Stimulated activated CD8-positive, alpha-beta memory T cell treated with anti-CD3 and anti-CD28 coated beads, Interleukin-4, amount 100 ng/mL, for 48 hours (primary cell): ENCODE measurements at places on chromosomes 12 and 14.
A peak's percentile ranks its signal among the peaks of the same experiment; 100 is the strongest.

DNA sequence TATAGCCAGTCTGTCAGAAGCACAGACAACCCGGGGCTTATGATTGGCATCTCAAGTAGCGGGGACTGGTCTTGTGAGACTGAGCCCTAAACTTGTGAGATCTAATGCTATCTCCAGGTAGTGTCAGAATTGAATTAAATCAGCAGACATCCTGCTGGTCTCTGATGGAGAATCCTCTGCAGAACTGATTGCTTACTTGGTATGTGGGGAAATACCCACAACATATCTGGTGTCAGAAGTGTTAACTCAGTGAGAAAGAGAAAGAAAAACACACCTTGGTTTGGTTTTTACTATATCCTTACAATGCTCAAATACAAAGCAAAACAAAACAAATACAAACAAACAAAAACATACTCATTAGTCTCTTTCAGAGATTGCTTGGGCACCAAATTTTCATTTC lies 10.0 kb downstream of the SEL1L start:
- no peak for DNase-seq

DNA sequence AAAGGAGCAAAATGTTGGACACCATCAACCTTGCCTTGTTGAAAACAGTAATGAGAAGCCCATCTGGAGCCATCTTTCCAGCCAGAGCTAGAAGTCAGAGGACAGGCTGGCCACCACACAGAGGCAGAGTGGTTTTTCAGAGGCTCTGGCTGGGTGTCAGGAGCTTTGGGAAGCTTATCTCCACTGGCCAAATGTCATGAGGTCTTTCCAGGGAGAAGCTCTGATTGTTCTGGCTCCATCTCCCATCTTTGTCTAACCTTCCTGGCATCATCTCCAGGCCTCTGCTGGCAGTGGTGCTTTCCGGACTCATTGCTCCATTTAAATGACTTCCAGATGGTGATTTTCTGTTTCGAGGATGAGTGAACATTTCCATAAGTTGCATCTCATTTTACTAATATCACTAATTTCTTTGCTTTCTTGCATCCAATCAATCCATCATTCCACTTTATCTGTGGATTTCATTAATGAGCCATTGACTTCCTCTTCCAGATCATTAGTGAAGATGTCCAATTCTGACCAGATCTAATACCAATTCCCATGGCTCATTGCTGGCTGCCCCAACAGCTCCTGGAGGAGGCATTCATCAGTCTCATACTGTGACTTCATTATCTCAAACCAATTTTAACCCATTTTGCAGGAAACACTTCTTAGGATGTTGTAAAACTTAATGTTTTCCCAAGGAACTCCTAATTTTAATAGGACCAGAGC lies 35.3 kb upstream of the TMTC1 start:
- DNase-seq = no peak

DNA sequence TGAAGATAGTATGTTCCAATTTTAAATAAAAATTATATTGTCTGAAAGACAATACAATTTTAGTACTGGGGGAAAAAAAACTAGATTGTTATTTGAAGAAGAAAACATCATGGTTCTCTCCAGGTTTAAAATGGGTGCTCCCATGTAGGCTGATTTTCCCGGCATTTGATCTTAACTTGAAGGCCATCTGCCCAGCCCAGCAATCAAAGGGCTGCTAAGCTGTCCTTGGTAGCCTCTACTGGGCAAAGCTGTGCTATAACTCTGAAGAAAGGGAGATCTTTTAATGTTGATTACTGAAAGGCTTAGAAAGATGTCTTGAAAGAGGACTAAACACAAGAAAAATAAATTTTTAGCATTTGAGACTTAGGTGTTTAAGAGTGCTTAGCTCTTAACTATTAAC lies 41.4 kb downstream of the CBX5 start:
- no peak for DNase-seq

- DNase-seq = no peak
These were observed 238.9 kb downstream of the PHLDA1 start for GRCh38 chr12:75792687-75793086.

DNA sequence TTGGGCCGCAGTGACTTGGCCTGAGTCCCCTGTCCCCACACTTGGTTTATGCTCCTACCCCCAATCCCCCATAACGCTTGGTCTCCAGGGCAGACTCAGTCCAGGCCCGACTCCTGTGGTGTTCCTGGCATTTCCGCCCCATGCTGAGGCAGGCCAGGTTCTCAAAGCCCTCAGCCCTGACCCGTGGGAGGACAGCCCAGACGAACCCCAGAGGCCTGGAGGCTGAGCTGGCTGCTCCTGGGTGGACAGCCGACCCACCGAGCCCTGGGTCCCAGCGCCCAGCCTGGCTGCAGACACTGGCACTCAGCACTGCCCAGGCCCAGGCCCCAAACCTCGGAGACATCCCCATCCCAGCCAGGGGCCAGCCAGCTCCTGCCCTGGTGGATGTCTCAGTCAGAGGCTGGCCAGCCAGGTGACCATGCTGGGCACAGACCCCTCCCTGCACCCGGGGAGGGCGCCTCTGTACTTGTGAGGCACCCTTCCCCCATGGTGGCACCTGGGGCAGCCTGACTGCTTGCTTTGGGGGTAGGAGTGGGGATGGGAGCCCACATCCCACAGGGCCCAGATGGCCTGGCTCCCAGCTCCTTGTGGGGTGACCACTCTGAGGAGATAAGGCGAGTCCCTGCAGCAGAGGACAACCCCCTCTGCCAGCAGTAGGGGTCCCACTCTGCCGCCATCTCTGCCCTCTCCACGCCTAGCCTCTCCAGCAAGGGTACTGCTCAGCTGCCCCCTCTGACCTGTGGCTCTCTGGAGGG lies 1.4 kb downstream of the PLD4 start:
- DNase-seq = no peak

- DNase-seq = no peak
These were observed 10.1 kb downstream of the TCL1A start for GRCh38 chr14:95703805-95704204.

DNA sequence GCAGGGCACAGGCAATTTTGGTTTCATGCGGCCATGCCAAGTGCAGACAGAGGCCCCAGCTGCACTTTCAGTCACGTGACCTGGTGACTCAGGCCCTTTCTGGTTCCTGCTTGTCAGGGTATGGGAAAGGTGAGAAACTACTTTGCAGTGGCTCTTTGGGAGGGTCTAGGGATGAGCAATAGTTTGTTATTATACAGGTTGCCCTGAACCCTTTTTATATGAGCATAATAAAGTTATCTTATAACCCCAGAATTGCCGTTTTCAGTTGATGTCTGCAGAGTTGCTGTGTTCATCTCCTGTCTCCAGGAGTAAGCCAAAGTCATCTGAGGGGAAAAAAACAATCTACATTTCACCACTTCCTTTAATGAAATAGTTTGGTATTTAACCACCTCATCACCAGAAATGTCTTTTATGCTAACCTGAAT lies 30.9 kb upstream of the EMP1 start:
- peak; percentile 85 for DNase-seq

GRCh38 chr14:89366864-89367778 lies 49.9 kb downstream of the FOXN3 start:
- no peak for DNase-seq

- DNase-seq = no peak
These were observed 95.4 kb downstream of the TTC7B start for GRCh38 chr14:90720832-90721231.

DNA sequence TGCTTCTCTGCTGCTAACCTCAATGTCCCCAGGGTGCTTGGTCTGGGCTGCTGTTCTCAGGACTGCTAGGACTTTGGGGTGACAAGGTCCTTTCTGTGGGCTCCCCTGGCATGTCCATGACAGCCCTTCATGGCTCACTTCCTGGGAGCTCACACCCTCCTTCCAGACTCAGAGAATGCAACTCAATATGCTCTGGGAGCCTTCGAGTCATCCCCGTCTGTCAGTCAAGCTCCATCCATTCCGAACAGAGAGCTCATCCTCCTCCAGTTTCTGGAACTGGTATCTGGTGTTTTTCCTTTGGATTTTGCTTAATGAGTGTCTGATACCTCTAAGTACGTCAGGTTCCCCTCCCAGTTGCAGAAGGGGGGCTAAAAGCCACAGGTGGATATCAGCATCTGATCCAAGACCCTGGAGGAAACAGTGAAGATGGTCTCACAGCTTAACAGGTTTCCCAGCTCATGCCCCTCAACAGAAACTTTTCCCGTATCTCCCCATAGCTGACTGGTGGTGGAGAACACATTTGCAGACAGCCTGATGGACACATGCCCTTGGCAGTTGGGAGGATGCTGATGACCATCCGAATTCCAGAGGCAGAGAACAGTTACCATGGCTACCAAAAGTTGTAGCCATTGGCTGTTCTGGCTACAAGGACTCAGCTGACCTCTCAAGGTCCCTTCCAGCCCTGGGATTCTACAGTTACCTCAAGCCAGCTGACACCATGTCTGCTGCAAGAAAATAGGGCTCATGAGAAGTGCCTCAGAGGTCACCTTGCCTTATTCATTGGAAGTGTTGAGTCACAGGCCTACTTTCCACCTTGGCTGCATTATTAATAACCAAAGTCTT lies 9.5 kb upstream of the RAB35 start:
- DNase-seq = no peak

GRCh38 chr14:69317780-69318179 lies 57.8 kb downstream of the GALNT16 start:
- no peak for DNase-seq
